ENCODE measurements at places on chromosomes 11 and 22.

GRCh38 chr11:134785660-134786284 lies 373.7 kb upstream of the B3GAT1 start:
- DNase-seq = no peak

- no peak for DNase-seq
These were observed 471 bp upstream of the CEP126 start for GRCh38 chr11:101914341-101914737.

DNA sequence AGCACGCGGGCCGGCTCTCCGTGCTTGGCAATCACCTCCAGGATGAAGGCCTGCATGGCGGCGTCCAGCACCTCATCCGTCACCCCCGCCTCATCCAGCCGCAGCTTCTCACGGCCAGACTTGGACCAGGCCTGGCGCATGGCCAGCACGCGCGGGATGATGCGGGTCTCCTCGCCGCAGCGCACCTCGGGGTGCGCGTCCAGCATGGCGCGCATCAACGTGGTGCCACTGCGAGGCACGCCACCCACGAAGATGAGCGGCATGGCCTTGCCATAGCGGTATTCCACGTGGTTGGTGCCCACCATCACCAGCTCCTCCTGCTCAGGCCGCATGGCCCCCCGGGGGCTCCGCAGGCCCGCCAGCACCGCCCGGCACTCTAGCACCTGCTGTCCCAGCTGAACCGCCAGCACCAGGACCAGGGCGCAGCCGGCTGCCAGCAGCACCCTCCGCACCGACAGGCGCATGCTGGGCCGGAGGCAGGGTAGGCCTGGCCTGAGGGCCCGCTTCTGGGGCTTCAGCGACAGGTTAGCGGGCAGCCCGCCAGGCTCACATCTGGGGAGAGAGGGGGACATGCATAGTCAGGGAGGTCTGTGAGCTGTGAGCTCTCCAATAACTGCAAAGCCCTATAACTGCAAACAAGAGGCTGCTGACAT lies 29.0 kb upstream of the TFIP11 start:
- DNase-seq = no peak

DNA sequence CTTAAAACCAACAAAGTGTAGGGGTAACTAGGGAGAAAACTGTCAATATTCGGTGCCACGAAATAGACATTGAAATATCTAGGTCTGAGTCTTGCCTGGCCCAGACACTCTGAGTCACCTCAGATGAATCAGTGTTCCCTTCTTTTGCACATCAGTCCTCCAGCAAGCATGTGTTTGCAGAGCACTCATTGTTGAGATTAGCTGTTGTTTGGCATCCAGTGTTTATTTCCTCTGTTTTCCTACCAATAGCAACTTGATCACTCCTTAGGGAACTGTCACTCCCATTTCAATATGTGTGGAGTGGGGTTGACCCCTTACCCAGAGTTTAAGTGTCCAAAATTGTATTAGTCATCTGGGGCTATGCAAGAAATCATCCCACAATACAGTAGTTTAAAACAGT lies 4.7 kb upstream of the ASCC2 start:
- DNase-seq = no peak

GRCh38 chr11:44610186-44610955 lies 44.9 kb downstream of the CD82 start:
- no peak for DNase-seq

- DNase-seq = no peak
These were observed 1228.6 kb downstream of the LRRC4C start for GRCh38 chr11:40230821-40231220.

GRCh38 chr11:112525844-112526590 lies 265.4 kb upstream of the PLET1 start:
- DNase-seq = no peak

- no peak for DNase-seq
These were observed 70.7 kb downstream of the EMSY start for GRCh38 chr11:76515494-76515893.

- DNase-seq = no peak
These were observed 5.0 kb upstream of the PARVG start for GRCh38 chr22:44175676-44176075.

DNA sequence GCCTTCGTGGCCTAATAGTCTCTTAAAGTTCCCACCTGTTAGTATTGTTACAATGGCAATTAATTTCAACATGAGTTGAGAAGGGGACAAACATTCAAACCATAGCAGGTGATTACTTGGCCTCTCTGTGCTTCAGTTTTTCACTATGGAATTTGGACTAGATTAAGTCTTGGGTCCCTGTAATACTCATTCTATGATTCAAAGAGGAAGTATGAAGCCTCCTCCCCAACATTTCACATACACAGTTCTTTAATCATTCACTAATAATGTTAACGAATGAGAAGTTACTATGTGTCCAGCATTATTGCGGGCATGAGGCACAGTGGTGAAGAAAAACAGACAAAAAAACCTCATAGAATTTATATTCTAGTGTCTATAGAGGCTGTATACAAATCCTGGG lies 19.9 kb upstream of the USP47 start:
- no peak for DNase-seq

GRCh38 chr11:118175993-118176777 lies at the start of gene SCN2B:
Gene SCN2B, minus strand, starts transcription at chr11:118176639. Its CDS starts 208 bp downstream, at chr11:118176431.
- no peak for DNase-seq

DNA sequence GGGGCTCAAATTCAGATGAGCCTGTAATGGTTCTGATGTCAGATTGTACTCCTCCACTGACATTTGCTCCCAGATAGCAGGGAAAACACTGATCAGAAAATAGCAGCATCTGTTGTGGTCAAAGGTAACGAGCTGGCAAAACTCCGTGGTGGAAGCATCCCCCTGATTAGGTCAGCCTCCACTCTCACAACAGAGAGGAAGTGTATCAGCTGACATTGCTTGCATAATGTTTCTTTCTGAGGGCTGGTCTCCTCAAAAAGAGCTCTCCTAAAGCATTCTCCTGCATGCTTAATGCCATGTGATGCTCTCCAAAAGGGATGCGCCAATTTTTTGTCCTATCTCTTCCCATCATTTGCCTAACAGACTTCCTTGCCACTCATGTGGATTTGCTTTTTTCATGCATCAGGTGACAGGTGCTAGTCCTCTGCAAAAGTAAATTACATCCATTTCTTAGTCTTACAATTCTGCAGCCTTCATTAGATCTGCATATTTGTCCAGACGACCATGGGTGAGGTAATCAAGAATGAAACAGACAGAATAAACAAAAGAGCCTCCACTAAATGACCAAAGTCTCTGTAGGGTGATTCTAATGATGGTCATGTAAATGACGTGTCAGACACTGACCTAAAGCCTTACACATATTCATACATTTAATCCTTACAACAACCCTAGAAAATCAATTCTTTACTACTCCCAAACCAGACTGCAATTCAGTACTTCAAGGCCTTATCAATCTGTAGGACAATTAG lies 6.4 kb upstream of the TENM4 start:
- DNase-seq = no peak

DNA sequence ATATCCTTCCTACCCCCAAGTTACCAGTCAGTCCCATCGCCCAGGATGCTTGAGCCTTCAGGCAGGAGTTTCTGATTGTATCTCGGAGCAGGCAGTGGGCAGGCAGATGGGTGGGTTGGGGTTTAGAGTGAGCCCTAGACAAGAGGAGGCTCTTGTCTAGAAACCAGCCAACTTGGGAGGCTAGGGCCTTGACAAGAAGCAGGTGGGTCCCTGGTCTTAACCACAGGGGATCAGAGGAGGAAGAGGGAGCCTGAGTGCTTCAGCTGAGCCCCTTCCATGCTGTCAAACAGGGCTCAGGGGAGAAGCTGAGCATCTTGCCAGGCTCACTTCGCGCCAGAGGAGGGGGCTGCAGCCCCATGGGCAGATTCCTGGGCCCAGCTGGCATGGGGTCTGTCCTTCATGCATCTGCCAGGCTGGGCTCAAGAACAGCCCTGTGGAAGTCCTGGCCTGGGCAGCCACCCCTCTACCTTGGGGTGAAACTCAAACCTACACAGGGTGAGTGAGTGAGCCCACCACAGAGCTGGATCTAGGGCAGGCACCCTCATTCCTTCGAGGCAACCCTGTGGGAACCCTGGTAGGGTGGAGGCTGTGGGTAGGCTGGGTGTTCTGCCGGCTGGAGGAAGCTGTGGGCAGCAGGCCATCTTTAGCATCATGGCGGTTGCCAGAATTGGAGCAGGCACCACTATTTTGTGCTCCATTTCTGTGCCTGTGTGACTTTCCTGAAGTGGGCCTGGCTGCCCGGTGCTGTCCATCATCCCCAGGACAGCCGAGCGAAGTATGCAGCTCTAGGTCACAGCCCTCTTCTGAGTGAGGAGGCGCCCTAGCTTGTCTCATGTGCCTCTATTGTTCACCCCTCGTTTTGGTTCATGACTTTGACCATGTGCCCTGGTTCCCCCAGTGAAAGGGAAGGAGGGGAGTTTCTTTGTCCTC lies 108.1 kb downstream of the MORC2 start:
- DNase-seq = no peak

GRCh38 chr11:9868641-9869040 lies 204.8 kb downstream of the SWAP70 start:
- DNase-seq = no peak

- DNase-seq = no peak
These were observed 7.4 kb downstream of the CD5 start for GRCh38 chr11:61109671-61110070.

DNA sequence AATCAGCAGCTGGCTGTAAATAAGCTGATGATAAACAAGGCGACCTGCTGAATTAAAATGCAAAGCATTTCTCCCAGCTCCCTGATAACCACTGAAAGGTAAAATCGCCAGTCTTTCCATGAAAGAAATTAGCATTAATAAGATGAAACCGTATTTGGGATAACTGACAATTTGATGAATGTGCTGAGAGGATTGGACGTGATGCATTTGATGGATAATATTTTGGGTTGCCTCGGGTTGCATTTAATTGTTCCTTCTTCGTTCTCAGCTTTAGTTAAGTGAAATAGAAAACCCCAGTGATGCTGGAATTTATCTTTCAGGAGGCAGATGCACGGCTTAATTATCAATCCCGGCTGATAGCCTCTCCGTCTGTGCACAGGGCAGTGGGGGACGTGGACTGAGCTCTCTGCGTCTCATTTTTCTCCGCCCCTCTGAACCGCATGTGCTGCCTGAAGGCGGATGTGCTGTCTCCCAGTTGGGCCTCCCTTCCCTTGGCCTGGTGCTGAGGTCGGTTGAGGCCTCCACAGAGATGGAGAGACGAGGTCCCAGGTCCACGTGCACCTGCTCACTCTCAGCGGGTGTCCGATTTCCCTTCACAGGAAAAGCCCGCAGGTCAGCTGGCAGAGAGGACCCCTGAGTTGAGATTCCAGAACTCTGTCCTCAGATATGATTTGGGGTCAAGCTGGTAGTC lies 846.2 kb downstream of the BRD1 start:
- no peak for DNase-seq

GRCh38 chr11:131810541-131810940 lies 440.1 kb downstream of the NTM start:
- no peak for DNase-seq

Measured in stimulated activated CD8-positive, alpha-beta memory T cell treated with anti-CD3 and anti-CD28 coated beads, Interleukin-15, amount 100 ng/mL, for 48 hours (primary cell).